ENCODE measurements at places on chromosomes 16 and 17.
A peak's percentile ranks its signal among the peaks of the same experiment; 100 is the strongest.

DNA sequence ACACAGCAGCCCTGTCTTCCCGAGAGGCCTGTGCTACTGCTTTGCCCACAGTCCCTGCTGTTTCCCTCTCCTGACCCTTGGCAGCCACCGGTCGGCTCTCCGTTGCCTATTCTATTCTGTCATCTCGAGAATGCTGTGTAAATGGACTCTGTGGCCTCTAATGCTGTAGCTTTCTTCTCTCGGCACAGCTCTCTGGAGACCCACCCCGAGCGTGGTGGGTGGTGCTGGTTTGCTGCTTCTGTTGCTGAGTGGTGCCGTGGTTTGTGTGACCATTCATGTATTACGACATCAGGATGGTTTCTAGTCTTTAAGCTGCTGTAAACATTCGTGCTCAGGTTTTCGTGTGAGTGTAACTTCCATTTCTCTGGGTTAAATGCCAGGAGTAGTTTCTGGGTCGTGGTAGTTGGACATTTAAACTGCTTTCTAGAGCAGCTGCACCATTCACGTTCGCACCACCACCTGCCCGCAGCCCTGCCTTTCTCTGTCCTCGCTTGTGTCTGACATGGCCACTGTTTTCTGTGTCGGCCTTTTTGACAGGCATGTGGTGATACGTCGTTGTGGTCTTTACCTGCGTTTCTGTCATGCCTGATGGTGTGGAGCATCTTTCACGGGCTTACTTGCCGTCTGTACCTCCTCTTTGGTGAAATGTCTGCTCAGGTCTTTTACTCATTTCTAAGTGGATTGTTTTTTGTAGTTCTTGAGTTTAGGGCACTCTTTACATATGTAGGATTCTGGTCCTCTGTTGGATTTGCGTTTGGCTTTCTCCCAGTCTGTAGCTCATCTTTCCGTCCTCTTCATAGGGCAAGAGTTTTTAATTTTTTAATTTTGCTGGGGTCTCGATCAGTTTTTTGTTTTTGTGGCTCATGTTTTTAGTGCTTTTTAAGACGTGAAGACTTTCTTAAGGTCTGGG lies 47.7 kb upstream of the ZNF750 start:
- DNase-seq = peak; percentile 47

- DNase-seq = no peak
These were observed 10.7 kb downstream of the MYH4 start for GRCh38 chr17:10458701-10459100.

GRCh38 chr17:43695970-43696865 lies 34.5 kb upstream of the MEOX1 start:
- no peak for DNase-seq

GRCh38 chr17:79910985-79911361 lies 71.7 kb upstream of the CBX4 start:
- DNase-seq = no peak

DNA sequence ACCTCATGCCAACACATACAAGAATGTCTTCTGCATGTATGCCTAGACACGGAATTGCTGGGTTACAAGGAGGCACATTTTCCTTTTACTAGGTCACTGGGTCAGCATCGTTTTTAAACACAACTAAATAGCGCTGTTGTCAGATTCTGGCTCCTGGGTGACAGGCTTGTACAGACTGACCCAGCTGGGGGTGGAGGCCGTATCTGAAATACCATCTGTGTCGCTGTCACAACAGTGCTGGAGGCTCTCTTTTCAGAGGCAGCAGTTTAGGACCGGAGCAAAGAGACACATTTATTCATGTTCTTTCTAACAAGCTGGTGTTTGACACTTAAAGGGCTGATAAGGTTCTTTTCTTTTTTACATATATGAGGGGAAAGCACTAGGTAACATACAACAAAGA lies 403.0 kb upstream of the ASIC2 start:
- DNase-seq = no peak

DNA sequence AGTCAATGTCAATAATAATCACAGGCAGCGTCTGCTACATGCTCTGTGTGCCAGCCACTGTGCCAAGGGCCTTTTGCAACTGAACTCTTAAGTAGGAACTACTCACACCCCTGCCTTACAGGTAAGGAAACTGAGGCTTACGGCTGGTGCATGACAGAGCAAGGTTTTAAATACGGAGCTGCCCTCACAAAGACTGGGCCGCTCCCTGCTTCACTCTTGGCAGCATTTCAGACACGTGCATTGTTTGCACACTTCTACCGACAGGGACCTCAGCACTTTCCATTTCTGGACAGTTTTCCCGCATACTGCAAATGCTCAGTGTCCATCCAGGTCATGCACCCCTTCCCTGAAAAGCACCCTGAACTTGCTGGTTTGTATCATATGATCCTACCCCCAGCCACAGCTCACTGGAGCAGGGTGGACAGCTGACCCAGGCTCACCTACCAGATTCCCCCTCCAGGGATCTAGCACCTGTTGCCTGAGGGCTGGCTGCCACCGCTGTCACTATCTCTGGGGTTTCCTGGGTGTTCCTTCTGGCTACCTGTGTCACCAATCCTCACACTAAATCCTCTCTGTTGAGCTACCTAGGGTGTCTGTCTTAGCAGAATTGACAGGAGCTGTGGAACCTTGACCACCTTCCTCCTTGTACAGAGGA lies 142.9 kb downstream of the C16orf78 start:
- no peak for DNase-seq

- DNase-seq = no peak
These were observed 3.0 kb downstream of the DLX4 start for GRCh38 chr17:49971848-49972485.

GRCh38 chr17:17696882-17697633 lies 15.8 kb downstream of the RAI1 start:
- no peak for DNase-seq

GRCh38 chr16:68288252-68288650 lies 22.5 kb downstream of the SLC7A6OS start:
- no peak for DNase-seq

GRCh38 chr16:53089434-53090285 lies 34.9 kb downstream of the CHD9 start:
- no peak for DNase-seq

- DNase-seq = no peak
These were observed 436.0 kb downstream of the MAF start for GRCh38 chr16:79164388-79164995.

DNA sequence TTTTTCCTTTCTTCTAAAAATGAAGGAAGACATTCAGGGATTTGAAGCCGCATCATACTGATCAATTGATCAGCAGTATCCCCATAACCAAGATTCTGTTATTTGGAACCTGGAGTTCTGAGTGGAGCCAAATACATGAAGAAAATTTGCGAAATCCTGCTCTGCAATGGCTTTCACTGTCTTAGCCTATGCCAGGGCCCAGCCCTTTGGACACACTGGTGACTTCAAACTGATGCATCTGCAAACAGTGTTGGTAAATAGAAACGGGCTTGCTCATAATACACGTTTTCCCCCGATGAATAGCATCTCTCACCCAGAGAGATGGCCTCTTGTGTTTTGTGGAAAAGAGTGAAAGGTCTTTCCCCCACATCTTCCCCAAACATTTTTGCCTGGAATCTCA lies 87.6 kb upstream of the TOX3 start:
- no peak for DNase-seq

- peak; percentile 81 for DNase-seq
These were observed 639 bp downstream of the MIF4GD start for GRCh38 chr17:75270218-75270965.

GRCh38 chr17:40303009-40303657 lies 5.8 kb upstream of the RARA start:
- peak; percentile 72 for DNase-seq

GRCh38 chr17:4598776-4599504 lies 14.6 kb downstream of the SMTNL2 start:
- no peak for DNase-seq

GRCh38 chr17:76560036-76560876 lies 20.4 kb downstream of the PRCD start:
- no peak for DNase-seq

GRCh38 chr16:54579106-54579728 lies 292.6 kb upstream of the IRX3 start:
- DNase-seq = no peak

GRCh38 chr16:87645802-87646201 lies 43.5 kb downstream of the JPH3 start:
- DNase-seq = no peak

DNA sequence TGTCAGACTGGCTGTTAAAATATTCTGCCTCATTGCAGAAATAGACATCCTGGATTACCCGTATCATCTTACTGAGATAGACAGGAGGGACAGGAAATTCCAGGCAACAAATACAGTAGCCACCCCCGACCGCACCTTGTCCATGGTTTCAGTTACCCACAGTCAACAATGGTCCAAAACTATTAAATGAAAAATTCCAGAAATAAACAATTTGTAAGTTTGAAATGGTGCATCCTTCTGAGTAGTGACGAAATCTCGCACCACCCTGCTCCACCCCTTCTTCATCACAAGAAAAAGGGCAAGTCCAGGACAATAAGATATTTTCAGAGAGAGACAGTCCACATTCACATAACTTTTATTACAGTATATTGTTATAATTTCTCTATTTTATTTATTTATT lies 23.6 kb upstream of the PRSS54 start:
- no peak for DNase-seq

GRCh38 chr17:81111066-81111465 lies 54.2 kb upstream of the PVALEF start:
- no peak for DNase-seq

- peak; percentile 46 for DNase-seq
These were observed 22.3 kb upstream of the ZFPM1 start for GRCh38 chr16:88430524-88431446.

DNA sequence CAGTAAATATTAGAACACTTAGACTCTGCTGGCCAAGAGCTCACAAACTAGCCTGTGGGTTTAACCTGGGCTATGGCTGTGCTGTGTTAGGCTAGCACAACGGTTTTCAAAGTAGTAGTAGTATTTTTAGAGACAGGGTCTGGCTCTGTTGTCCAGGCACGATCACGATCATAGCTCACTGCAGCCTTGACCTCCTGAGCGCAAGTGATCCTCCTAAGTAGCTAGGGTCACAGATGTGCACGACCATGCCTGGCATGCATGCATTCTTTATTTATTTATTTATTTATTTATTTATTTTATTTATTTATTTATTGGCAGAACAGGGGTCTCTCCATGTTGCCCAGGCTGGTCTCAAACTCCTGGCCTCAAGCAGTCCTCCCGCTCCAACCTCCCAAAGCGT lies 10.3 kb downstream of the MRPL27 start:
- DNase-seq = no peak

GRCh38 chr17:19242926-19243325 lies 5.8 kb downstream of the EPN2 start:
- DNase-seq = no peak

- peak; percentile 85 for DNase-seq
These were observed 40.1 kb downstream of the YPEL2 start for GRCh38 chr17:59371416-59372100.

DNA sequence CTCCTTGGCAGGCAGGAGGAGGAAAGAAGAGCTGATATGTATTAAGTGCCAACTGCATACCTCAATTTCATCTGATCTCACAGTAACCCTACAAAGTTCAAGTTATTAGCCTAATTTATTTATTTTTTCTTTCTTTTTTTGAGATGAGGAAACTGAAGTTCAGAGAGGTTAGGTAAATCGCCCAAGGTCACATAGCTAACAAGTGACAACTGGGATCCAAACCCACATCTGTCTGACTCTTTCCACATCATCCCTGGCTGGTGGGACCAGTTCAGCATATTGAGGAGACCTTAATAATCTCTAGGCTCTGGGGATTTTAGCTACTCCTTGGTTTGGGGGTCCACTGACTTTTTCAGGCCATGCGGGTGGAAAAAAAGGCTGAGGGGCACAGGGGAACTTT lies 60.9 kb downstream of the CYB5B start:
- no peak for DNase-seq

DNA sequence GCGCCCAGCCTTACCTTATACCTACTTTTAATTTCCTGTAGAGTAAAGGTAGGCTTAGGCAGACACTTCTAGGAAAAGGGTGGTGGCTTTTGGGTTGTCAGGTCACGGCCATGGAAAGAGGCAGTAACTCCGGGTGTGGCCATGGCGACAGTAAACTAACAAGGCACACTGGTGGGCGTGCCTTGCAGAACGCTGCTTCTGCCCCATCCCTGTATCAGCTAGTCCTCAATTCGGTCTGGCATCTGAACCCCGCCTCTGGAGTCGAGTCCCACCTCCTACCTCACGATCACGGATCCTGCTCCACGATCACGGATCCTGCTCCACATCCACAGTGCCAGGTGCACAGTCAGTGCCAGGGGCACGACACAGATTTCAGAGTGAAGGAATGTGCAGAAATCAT lies 5.6 kb downstream of the ADCY9 start:
- no peak for DNase-seq

- DNase-seq = peak; percentile 31
These were observed 16.2 kb downstream of the TBX4 start for GRCh38 chr17:61468263-61468907.

- peak; percentile 68 for DNase-seq
These were observed 22.7 kb downstream of the NXN start for GRCh38 chr17:956905-957304.

GRCh38 chr17:49896222-49896621 lies 48.4 kb upstream of the TAC4 start:
- no peak for DNase-seq
